Activated CD4-positive, alpha-beta memory T cell treated with anti-CD3 and anti-CD28 coated beads for 36 hours (primary cell): ENCODE measurements at places on chromosomes 2 and 18.

DNA sequence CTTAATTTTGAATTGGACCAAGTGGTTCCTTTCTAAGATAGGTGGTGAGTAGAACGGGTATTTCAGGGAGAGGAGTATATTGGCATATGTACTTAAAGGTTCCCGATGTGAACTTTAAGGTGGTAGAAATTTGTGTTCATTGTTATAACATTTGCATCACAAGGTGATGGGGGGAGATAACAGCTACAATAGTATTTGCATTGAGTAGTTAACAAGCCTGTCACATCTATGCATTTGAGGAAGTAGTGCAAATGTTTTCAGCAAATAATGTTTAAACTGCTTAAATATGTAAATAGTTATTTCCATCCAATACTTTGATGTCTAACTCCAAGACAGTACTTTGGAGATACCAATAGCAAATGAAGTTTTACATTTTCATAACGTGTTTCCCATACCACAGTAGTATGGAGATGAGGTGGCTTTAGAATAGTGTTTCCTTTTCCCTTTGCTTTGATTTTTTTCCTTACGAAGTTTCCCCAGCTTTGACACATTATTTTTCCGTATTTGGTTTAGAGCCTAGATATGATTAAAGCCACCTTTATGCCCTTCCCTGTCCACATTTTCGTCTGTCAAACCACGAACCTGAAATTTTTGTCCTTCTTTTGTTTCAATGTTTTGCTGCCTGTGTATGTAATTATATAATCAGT, 46.6 kb downstream of the VAPA start:
- DNase-seq: no peak

- no peak for DNase-seq
Observed at GRCh38 chr2:120637847-120638246, 97.8 kb upstream of the GLI2 start.

DNA sequence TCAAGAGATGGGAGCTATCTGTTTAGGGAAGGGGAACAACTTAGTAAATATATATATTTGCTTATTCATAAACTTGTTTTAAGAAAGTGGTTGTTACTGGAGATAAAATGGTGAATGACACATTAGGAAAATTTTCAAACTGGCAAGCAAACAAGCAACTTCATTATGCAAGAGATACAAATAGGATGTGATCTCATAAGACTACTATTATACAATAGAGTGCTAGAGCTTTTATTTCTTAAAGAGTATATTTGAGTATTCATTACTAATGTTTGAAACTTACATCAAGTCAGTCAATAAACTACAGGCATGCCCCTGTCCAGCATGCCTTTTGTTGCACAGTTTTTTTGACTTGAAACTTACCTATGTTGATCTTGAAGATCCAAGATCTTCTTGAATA, 355.2 kb upstream of the KCNJ3 start:
- DNase-seq: no peak

GRCh38 chr2:212863185-212863588, 288.2 kb downstream of the IKZF2 start:
- DNase-seq: peak; percentile 41

DNA sequence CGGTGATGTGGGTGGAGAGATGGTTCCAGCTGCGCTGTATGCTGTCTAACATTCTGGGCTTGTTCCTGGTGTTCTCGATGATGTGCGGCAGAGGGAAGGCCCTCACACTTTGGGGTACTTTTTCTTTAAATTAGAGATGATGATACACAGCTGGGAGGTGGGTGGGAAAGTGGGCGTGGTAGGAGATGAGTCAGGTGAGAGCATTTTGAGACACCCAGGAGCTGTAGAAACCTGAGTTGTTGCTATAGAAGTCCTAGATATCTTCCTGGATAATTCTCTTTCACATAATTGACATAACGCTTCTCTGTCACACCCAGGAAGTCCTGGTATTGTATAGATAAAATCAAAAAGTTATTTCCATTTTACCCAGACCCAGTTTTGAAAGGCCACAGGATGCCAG, 103.8 kb upstream of the ALKAL2 start:
- no peak for DNase-seq

GRCh38 chr2:122960759-122961641, 1064.1 kb upstream of the CNTNAP5 start:
- no peak for DNase-seq

DNA sequence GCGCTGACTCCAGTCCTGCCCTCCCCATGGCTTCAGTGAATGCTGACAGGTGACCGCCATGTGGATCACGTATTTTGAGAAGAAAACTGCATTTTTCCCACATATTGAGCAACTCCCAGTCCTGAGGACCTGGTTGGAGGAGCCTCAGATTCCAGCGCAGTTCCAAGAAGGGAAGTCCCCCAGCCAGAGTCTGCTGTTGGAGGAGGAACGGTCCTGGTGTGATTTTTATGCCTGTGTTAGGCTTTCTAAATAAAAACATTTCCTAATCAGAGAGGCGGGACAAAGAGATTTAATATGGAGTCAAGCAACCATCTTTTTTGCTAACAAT, 32.3 kb upstream of the COL6A3 start:
- DNase-seq: no peak

GRCh38 chr18:2846636-2847316, at the start of gene EMILIN2:
TSS of gene EMILIN2 (plus strand) at chr18:2847006. CDS start at chr18:2847189, 183 bp downstream.
- peak; percentile 60 for DNase-seq

- DNase-seq: no peak
Observed at GRCh38 chr2:109711230-109712122, 82.6 kb upstream of the RGPD5 start.

DNA sequence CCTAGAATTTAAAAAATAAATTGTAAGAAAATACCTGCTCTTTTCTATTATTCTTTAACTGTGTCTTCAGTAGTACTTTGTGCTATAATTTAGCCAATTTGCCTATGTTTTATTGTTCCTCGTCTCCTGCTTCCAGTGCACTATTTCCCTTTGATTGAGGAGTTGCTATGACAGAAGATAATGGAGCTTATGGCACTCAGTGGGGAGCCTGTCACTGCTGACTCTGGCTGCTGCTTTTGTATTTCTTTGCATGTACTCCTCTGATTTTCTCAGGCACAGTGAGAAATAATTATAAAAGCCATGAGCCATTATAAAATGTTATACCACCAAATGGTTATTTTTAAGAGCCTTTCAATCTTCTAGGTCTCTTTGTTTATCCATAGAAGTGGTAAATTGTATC, 1310.8 kb upstream of the SLC39A10 start:
- no peak for DNase-seq

- DNase-seq: no peak
Observed at GRCh38 chr2:128607440-128607839, 288.8 kb upstream of the HS6ST1 start.

DNA sequence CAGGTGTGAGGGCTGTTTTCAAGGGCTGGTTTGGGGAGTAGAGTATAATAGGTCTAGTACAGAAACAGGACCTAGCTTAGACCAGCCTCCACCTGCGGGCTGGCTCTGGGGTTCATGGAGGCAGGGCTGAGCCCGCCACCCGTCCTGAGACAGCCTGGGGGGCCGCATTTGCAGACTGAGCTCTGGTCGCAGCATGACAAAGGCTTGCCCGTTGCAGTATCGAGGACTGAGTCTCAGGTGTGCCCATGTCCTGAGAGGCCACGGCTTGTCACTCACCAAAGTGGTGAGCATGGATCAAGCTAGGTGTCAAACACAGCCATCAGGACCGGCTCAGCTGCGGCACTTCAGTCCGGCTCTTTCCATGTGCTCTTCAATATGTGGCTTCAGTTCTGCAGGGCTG, 144.7 kb downstream of the KLHL29 start:
- no peak for DNase-seq

GRCh38 chr2:36415381-36416022, 59.9 kb downstream of the CRIM1 start:
- no peak for DNase-seq

DNA sequence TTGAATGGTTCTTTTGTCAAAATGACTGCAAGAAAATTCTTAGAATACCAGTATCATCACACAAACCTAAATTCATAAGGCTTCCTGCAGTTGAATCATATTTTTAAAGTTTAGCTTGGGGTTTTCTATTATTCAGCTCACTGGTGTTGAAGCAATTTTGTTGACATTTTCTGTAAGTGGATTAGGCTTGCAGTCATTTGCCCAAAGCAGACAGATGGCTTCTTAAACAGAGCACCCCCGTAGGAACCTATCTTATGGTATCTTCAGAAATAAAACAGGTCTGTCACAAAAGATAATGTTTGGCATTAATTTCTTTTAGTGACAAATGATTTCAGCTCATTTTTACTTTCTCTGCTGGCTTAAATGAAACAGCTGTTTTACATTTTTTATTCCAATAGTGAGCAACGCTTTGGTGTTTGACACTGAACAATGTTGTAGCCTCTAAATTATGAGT, 331.1 kb downstream of the PLCL1 start:
- no peak for DNase-seq

DNA sequence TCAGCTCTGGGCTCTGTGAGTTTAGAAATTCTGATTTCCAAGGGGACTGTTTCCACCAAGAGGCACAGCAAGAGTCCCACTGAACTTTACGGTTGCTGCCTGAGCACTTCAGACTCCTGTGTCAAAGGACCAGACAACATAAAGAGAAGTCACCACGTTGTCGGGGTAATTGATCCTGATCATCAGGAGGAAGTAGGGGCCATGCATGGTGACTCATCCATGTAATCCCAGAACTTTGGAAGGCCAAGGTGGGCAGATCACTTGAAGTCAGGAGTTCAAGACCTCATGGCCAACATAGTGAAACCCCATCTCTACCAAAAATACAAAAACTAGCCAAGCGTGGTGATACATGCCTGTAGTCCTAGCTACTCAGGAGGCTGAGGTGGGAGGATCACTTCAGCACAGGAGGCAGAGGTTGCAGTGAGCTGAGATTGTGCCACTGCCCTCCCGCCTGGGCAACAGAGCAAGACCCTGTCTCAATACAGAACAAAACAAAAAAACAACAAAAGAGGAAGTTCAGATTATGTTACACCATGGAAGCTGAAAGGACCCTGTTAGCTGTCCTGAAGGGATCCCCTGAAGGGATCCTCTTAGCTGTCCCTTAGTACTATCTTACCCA, 9.4 kb upstream of the ASXL2 start:
- DNase-seq: no peak

DNA sequence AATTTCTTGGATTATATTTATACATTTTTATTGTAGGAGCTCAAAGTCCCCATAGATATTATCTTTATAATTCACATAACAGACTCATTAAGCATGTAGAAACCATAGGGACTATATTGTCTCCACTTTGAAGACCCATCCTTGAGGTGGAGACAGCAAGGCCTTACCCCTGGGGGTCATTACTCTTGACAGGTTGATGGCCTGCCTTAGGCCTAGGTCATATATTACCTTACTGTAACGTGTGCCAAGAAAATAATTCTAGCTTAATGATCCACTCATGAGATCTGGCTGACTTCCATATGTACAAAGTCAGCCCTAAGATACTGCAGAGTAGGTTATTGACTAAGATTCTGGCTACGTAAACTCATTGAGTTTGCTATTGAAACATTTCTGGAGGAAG, 65.4 kb upstream of the GLS start:
- DNase-seq: no peak

GRCh38 chr18:62660691-62661090, 54.6 kb upstream of the PHLPP1 start:
- no peak for DNase-seq

DNA sequence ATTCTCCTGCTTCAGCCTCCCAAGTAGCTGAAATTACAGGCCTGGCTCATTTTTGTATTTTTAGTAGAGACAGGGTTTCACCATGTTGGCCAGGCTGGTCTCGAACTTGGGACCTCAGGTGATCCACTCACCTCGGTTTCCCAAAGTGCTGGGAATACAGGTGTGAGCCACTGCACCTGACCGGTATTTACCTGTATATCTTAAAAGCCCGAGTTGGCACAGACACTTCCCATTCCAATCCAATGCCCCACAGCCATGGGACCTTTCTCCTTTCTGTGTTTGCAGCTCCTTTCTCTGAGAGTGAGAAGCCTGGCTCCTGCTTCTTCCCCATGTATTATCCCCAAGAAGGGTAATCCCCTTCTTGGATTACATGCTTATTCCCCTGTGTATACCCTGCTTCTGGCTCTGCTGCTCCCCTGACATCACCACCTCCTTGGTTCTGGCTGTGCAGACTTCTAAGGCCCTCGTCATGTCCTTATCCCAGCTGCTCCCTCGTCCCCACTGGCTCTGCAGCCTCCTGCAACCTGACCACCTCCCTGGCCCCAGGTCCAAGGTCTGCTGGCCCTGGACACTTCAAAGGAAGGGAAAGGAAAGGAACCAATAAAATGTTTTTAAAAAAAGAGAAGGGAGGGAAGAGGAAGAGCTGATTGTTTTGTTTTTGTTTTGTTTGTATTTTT, 52.8 kb downstream of the INPP5D start:
- no peak for DNase-seq

DNA sequence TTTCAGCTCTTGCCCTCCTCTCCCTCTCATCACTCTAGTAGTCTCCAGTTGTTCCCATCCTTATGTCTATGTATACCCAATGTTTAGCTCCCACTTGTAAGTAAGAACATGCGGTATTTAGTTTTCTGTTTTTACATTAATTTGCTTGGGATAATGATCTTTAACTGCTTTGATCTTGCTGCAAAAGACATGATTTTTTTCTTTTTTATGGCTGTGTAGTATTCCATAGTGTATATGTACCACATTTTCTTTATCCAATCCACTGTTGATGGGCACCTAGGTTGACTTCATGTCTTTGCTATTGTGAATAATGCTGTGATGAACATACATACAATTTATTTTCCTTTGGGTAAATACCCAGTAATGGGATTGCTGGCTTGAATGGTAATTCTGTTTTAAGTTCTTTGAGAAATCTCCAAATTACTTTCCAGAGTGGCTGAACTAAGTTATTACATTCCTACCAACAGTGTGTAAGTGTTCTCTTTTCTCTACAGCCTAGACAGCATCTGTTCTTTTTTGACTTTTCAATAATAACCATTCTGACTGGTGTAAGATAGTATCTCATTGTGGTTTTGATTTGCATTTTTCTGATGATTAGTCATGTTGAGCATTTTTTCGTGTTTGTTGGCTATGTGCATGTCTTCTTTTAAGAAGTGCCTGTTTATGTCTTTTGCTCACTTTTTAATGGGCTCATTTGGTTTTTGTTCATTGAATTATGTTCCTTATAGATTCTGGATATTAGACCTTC, 179.6 kb upstream of the SLC39A10 start:
- no peak for DNase-seq

DNA sequence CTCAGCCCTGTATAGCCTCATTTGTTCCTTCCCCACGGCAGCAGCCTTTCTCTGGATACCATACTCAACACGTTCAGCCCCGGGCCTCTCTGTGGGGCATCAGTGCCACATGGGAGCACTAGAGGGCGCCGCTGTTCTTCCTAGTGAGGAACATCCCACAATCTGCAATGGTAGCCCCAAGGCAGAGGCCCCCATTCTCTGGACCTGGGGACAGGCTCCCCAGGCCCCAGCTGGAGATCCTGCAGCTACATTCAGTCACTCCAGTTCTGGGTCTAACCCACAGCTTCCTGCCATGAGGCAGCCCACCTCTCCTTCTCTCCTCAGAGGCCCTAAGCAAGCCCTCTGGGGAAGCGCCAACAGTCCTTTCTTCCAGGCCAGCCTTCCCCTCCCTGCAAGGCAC, 14.2 kb upstream of the SFXN5 start:
- peak; percentile 88 for DNase-seq

DNA sequence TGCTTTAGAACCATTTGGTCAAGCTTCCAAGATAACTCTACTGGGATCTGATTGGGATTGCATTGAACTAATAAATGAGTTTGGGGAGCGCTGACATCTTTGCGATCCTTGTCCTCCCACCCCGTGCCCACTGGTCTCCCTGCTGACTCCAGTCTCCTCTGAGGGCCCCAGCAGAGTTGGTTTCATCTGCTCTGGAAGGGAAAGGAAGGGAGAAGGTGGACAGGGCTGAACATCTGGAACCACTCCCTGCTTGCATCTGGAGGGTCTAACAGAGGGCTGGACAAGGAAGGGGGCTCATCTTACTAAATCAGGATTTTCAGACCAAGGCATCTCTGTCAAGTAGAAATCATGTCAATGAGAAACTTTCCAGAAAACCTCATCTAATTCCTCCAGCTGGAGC, 12.8 kb downstream of the GBX2 start:
- DNase-seq: no peak
